ENCODE measurements at places on chromosomes 1 and 21. TPM values are rescaled to one million over a fixed set of nuclear protein-coding genes. Genes with fewer than 3 reads are reported as not detected.

GRCh38 chr21:45277101-45278045, 10.3 kb downstream of the POFUT2 start:
- no peak for DNase-seq

GRCh38 chr1:56123421-56123820, 455.9 kb downstream of the PLPP3 start:
- no peak for DNase-seq

TRIM67 gene
- not detected for total RNA-seq

- no peak for DNase-seq
These were observed 46.2 kb downstream of the DMRTB1 start for GRCh38 chr1:53505401-53505800.

DNA sequence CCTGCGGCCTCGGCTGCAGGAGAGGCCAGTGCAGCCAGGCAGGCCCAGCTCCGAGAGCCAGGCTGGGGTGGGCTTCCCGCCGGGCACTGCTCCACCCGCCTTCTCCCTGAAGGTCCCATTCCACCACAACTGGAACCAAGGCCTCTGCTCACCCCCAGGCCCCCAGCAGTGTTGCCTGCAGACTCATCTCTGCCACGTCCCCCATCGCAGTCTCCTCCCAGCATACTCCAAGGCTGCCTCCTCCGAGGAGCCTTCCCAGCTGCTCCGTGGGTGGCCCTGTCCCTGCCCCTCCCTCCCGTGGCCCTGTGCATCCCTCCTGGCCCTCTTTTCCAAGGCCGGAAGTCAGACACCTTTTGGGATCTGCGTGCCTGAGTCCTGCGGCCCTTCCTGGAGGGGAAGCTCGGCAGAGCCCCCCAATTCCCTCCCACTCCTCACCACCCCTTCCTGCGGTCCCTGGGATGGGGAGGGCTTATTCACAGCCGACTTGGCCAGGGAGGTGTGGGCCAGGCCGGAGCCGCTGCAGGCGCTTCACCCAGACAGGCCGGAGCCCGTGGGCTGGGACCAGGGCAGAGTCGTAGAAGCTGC, 47.6 kb downstream of the SLX9 start:
- DNase-seq = no peak
